Non-pigmented ciliary epithelial cell (primary cell): ENCODE measurements at places on chromosomes 3 and 15.

DNA sequence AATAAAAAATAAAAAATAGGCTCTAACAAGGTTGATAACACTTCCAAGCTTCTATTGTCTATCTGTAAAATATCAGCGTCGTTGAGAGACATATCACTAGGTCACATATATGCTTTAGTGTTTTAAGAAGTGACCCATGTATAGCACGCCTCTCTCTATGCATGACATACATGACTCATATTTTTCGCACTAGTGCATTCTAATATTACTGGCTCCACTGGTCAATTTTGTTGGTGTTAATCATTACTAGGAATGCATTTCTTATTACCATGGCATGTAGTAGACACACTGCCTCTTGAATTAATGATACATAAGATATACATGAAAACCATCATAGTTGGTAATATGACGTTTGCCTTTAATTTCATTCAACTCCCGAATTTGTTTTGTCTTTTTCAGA lies 203.1 kb downstream of the CHL1 start:
- no peak for DNase-seq

DNA sequence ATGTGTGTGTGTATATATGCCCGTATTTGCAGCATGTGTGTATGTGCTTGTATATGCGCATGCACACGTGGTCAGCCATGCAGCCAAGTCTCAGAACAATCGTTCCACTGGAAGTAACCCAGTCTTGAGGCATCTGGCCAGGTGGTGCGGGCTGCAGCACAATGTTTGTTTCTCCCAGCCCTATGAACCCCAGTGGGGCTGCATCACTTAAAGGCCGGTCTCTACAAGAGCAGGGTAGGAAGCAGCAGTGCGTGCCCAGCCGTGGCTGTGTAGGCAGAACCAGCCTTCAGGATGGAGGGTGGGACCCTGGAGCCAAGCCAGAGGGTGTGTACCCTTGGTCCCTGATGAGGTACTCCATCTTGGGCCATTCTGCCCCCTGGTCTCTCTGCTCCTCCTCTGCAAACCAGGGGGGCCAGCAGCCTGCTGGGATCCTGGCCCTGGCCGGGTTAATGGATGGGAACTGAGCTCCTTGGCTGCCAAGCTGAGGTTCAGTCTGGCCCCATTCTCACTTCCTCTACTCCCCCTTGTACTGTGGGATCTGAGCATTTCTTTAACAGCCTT lies 11.8 kb downstream of the KLF13 start:
- no peak for DNase-seq

DNA sequence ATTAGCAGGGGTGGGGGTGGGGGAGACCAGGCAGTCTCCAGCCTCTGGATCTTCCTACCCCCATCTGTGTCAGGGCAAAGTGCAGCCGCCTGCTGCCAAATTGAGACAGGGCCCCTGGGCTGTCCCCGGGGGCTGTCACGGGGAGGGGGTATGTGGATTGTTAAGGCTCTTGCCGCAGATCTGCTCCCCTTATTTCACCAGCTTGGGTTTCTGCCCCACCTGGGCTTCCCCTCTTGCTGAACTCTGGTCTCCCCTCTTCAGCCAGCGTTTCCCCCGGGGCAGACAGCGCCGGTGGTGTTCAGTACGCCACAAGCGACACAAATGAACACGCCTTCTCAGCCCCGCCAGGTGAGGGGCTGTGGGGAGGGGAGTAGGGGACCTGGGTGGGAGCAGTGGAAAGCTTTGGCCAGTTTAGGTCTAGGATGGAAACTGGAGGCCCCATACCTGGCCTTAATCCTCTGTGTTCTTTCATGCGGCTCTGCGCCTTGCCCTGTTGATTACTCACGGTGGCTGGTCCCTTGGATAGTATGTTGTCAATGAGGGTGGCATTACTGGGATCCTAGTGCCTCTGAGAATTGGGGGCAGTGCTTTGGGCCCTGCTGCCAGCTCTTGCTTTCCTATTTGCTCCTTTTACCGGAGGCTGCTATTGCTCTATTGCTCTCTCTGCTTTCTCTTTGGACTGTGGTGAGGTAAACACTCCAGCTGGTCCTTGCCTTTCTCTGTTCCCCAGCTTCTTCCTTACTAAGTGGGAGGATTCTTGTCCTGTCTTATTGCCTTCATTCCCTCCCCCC lies 1.7 kb downstream of the EIF4G1 start:
- no peak for DNase-seq

DNA sequence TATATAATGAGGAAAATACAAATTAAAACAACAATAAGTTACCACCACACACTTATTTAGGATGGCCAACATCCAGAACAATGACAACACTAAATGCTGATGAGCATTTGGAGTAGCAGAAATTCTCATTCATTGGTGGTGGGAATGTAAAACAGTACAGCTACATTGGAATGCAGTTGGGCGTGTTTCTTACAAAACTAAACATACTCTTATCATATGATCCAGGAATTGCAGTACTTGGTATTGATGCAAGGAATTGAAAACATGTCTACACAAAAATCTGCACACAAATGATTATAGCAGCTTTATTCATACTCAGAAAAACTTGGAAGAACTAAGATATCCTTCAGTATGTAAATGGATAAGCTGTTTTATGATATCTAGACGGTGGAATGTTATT lies 594.2 kb downstream of the ZBBX start:
- peak; percentile 2 for DNase-seq

DNA sequence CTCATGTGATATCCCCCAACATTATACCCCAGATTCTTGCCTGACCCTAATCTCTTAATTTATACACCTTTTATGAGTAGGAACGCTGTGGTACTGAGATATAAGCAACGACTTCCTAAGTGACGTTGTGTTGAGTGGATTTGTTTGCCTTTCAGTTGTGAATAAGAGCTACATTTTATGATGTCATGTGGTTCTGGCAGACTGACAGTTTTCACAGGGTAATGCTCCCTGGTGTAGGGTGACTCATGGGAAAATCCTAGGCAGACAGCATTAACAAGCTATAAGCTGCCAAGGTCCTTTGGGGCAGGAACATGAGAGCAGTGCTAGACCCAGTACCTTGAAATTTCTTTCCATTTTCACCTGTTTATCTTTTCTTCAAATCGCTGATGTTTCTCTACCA lies 11.2 kb downstream of the C3orf52 start:
- DNase-seq = peak; percentile 99

- no peak for DNase-seq
Observed at GRCh38 chr3:30649572-30650318, 43.3 kb downstream of the TGFBR2 start.

DNA sequence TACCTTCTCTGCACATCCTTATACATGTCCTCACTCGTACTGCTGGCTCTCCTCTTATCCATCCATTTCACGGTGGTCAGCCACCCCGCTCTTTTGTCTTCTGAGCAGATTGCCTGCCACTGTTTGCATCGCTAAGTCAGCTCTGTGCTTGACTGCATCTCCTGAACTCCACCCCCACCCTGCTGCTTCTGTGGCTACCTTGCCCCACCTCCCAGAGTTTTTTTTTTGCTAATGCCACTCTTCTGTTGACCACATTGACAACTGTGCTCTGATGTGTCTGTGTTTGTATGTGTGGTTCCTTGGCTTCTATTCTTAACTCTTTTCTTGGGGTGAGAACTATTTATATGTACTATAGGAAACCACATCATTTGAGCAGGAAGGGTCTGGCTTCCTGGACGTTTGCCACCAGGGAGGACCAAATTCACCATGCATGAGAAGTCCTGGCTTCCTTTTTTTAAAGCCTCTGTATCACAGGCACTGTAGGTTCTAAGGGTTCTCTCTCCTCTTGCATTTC lies 12.8 kb upstream of the MTMR10 start:
- DNase-seq = no peak

DNA sequence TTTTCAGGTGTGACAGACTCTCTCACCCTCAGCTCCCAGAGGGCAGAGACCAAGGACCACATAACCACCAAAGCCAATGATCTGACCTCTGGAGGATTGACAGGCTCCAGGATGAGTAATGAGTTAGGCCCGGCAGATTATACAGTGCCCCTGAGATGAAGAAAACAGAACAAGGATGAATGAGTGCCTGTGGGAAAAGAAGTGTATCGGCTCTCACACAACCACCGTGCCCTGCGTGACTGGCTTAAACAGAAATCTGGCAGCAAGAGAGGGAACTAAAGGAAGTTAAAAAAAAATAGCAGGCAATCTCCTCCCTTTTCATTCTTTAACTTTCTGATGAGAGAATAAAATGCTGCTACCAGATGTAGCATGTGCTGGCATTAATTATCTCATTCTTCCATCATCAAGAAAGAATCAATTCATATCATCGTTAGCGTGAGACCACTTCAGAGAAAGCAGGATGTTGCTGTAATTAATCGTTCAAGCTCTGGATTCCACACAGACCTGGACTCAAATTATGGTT lies 227.5 kb upstream of the COL8A1 start:
- DNase-seq = peak; percentile 52

GRCh38 chr3:130893376-130894129 lies at the start of gene ATP2C1:
Gene ATP2C1, plus strand, starts transcription at chr3:130894084. Its CDS starts 686 bp downstream, at chr3:130894770.
- DNase-seq = peak; percentile 68

GRCh38 chr3:140859592-140860336 lies 81.9 kb upstream of the SLC25A36 start:
- no peak for DNase-seq

DNA sequence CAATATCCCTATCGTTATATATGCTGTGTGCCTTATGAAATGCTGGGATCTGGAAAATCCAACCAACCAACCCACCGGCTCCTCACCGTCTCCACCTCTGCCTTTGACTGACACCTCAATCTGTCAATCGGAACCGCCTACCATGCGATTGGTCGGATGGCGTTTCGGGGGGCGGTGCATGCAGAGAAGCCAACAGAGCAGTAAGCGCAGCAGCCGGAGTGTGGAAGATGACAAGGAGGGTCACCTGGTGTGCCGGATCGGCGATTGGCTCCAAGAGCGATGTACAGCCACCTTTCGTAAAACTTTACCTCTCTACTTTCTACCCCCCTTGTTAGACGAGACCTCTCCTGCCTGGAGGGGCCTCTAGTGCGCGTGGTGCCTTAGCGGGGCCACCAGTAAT lies 6.3 kb downstream of the CLK3 start:
- DNase-seq = no peak

GRCh38 chr15:41798607-41799487 lies 24.6 kb downstream of the MAPKBP1 start:
- no peak for DNase-seq

DNA sequence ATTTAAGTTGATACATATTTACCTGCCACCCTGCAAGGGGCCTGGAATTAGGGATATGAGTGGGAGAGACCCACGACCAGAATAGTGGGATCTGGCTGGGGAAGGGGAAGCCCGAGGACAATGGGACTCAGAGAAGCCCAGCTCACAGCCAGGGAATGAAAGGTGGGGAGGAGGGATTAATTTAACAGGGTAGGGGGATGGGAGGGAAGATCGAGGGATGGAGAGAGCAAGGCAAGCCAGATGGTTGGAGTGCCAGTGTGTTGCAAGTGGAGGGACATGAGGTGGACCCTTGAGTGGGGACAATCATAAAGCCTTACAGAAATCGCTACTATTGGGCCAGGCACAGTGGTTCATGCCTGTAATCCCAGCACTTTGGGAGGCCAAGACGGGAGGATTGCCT lies 4.4 kb upstream of the GNAI2 start:
- DNase-seq = no peak

- DNase-seq = no peak
Observed at GRCh38 chr3:127655641-127656040, 17.1 kb upstream of the ABTB1 start.

- DNase-seq = no peak
Observed at GRCh38 chr3:7637694-7638093, 776.8 kb downstream of the GRM7 start.

DNA sequence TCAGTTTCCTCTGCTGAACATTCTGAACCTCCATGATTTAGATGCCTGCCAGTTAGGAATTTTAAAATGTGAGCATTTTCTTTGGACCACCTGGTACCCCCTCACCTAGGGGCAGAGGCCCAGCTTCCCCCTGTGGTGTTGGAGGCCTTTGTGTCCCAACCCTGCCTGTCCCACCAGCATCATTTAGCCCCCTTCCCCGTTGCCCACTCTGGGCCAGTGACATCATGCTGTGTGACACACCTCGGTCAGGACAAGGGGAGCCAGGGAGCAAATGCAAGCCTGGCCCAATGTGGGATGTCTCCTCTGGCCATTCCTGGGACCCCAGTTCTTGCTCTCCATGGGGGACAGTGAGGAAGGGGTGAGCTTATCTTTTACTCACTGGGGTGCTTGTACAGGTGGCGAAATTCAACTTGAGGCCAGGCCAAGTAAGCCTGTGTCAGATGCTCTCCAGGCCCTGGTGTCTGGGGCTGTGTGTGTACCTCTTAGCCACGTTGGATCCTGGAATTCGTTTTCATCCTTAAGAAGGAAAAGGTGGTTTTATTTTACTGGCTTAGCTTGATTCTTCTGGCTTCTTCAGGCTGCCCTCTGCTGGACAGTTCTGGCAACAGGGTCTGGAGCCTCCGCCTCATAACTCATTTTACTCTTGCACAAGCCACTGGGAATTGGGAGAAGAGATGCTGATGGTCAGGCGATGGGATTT lies 49.7 kb upstream of the MYZAP start:
- no peak for DNase-seq

- DNase-seq = no peak
Observed at GRCh38 chr15:44956388-44956787, at the start of gene TERB2. Gene TERB2, plus strand, starts transcription at chr15:44956687. Its CDS starts 32 bp downstream, at chr15:44956719.

DNA sequence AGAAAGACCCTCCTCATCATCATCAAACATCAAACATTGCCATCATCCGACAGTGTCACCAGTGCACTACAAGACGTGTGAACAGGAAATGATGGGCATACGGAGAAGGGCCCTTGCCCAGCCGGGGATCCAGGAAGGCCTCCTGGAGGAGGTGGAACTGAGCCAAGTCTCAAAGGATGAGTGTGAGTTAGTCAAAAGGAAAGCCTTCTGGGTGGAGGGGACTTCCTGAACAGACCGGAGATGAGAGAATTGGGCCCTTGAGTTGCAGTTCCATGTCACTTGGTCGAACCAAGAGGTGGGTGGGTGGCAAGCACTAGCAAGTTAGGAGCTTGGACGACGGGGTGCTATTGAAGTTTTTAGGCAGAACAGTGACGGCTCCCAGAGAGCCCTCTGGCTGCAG lies 8.5 kb downstream of the SEMA4B start:
- no peak for DNase-seq

GRCh38 chr15:45136378-45136764 lies 6.6 kb downstream of the DUOX1 start:
- DNase-seq = no peak

DNA sequence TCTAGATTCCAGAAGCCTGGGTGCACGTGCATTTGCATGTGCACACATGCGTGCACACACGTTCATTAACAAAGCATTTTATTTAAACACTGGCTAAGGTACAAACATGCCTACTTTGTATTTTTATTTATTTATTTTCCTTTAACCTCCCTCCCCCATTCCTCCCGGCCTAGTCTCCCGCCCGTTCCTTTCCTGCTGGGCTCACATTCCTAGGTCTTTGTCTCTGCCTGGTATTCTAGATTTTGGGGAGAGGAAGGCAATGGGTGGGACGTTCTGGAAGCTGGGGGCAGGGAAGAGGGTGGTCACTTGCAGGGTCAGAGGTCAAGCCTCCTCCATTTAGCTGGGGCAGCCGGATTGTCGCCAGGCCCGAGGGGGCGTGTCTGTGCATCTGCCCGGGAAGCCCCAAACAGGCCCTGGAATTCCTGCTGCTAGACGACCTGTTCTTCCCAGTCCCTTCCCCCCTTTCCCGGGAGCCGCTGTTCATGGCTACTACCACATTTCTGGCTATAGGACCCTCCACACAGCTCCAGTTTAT lies 51.8 kb downstream of the TRIM71 start:
- no peak for DNase-seq

- no peak for DNase-seq
Observed at GRCh38 chr3:24472358-24472757, 22.3 kb downstream of the THRB start.
